AG04449 (cell line): ENCODE measurements at places on chromosomes 7 and 10.

GRCh38 chr7:154750353-154750801 lies 252.5 kb downstream of the PAXIP1 start:
- DNase-seq = no peak

GRCh38 chr10:71769279-71769823 lies 4.0 kb downstream of the VSIR start:
- no peak for DNase-seq

DNA sequence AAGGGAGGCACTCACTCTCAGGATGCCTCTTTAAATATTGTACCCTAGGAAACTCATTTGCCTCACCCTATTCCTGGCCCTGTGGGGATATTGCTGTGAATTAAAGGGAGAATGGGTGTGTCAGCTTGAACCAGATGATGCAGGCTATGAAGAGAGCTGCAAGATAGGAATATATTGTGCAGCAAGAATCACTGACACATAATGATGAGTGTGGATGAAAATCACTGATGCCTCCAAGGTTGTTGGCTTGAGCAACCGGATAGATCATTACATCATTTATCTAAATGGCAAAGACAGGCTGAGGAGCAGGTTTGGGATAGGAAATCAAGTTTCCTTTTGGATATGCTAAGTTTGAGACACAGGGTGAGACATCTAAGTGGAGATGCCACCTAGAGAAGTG lies 6.2 kb downstream of the SLC26A4 start:
- DNase-seq = no peak

DNA sequence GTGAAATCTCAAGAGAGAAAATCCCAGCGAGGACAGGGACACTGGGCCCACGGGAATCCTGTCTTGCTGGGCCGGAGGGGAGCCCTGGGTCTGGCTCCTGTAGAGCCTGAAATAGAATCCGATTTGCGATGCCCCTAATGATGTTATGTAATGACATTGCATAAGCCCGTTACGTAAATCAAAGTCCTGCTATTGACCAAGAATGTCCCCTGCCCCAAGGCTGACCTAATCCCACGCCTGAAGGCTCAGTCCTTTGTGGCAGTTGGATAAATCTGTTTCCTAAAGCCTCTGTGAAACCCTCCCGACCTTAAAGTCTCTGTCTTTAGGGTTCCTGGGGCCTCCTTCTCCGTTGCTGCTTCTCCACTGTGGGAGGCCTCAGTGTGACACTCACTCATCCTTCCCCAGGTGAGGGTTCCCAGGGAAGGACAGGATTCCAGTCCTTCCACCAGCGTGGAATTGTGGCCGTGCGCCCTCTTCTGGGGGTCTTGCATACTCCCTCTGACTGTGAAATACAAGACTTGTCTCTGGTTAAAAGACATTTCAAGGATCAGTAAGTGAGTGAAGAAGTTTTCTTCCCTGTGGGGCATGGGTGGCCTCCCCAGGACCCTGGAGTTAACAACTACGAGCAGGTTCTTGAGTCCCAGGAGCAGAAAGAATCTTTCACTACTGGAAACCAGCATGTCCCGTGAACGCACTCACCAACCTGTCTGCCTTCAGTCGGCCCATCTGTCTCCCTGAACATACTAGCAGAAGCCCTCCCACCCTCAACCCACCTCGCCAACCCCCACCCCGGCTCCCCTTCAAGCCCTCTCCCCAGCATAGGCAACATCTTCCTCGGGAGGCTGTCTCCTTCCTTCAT lies 19.8 kb downstream of the ZNF467 start:
- DNase-seq = no peak

GRCh38 chr7:78905436-78905835 lies 548.0 kb downstream of the MAGI2 start:
- no peak for DNase-seq

DNA sequence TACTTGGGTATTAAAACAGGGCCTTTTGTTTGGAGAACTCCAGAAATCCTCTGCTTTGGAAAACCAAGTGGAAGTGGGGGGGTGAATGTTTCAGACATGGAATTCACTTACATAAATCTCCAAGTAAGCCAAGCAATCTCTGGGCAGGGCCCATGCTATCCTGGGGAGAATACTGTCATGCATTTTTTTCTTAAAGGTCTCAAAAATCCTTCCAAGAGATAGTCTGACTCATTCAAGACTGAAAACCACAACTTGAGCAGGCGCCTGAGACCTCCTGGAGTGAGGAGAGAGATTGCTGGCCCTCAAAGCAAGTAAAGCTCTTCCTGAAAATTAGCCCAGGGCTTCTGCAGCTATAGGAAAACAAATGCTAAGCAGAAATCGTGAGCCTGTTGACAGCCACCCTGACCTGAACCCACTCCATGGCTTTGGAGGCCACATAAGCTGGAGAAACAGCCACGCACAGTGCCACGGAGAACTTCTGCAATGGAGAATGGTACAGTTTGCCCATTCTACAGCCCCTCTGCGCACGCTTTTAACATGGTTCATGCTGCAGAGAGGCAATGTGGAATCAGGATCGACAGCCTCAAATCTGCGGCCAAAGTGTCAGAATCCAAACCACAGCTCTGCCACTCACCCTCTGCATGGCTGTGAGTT lies 203.1 kb upstream of the AUTS2 start:
- peak; percentile 95 for DNase-seq

GRCh38 chr7:54483523-54483922 lies 58.7 kb upstream of the VSTM2A start:
- DNase-seq = no peak

GRCh38 chr7:83739527-83739926 lies 90.6 kb upstream of the SEMA3E start:
- DNase-seq = no peak

GRCh38 chr10:69515699-69516259 lies 57.4 kb downstream of the NEUROG3 start:
- no peak for DNase-seq

DNA sequence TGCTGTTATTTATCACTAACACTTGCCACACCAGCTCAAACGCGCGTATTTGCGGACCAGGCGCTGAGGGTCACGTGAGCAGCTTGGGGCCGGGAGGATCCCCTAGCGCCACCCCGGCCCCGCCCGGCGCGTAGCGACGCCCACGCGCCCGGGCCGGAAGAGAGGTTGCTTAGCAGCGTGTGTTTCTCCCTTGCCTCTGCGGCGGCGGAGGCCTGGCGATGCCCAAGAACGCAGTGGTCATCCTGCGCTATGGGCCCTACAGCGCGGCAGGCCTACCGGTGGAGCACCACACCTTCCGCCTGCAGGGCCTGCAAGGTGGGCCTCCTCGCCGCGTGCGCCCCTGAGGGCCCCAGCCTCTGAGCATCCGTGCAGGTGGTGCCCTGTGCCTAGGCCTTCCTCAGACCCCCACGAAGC lies at the start of gene C10orf53:
C10orf53 (plus strand) TSS at position 172 of the 414 bp plus-strand sequence; CDS start at position 219, 47 bp downstream.
- no peak for DNase-seq
